Stimulated activated CD8-positive, alpha-beta memory T cell treated with anti-CD3 and anti-CD28 coated beads, Interleukin-4, amount 100 ng/mL, for 1 hour (primary cell): ENCODE measurements at places on chromosomes 2 and 18.

DNA sequence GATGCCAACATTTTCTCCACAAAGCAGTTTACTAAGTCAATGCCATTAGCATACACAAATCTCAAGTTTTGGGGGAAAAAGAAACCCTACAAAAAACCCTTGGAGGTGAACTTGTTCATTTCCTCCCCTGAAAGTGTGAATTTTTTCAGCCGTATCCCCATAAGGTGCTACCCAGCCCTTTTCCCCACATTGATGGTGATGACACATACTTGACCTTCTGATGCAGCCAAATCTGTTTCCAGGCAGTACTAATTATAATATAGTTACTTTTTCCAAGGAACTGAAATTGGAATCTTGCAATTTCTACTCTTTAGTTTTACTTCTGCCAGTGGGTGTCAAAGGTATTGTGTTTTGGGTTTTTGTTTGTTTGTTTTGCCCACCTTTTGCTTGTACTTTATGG, 474.5 kb downstream of the TGIF1 start:
- no peak for DNase-seq

DNA sequence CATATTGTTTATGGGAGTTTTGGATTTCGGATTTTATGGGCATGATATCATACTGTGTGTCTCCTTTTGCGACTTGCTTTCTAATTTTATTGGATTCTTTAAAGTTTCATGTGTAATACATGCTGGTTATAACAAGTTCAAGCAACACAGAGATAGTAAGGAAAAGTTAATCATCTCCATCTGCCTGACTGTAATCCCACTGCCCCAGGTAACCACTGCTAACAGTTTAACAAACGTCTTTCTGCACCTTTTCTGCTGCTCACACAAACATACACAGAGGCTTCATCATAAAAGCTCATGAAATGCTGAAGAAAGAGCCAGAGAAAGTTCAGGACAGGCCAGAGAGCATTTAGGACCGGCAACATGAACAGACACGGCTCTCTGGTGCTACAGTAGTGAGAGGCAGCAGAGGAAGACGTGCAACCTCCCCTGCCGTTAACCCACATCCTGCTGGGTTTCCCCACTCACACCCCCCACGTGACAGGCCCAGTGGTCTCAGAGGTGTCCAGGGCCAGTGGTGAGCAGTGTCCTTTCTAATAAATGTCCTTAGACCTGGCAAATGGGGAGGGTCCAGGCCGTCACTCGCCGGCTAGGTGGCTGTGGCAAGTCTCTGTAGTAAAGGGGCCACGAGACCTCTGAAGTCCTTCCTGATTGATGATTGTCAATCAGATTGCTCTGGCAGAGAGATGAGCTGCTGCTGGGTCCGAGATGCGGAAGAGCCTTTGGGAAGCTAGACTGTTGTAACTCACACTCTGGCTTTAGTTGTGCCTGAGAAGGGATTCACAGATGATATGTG, 43.0 kb upstream of the SLC1A4 start:
- peak; percentile 9 for DNase-seq

DNA sequence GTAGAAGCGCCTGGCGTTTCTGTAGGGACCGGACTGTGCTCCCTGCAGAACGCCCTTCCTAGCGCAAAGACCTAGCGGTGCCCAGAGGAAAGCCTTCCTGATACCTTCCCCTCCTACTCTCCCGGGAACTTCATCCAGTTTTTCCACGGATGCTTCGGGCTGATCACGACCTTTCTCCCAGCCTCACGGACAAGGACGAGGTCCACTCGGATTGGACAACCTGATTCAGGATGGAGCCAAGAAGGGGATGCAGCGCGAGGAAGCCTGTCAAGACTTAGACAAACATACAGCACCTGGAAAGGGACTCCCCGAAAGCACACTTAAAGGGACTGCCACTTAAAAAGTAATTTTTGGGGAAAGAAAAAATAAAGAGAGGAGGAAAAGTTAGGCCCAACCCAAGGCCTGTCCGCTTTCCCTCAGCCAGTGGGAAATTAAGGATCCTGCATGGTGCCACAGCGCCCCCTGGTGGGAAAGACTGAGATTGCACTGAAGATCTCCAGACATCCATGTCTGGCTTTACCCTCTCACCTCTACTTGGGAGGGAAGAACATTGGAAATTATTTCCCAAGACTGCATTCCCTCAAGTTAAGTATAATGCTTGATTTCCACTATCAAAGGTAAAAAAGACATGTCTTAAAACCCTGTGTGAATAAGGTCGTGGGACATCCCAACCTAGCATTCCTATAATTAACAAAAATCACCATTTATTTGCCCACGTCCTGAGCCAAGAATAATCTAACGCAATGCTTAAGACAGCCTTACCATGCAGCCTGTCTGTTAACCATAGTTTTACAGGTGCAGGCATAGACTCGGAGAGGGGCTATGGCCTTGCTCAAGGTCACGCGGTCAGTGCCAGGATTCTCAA, 13.4 kb upstream of the COPS8 start:
- DNase-seq, result peak; percentile 62

- DNase-seq, result no peak
Observed at GRCh38 chr2:86434290-86434689, 6.9 kb upstream of the KDM3A start.

- DNase-seq, result no peak
Observed at GRCh38 chr18:22975508-22975907, 42.4 kb downstream of the RBBP8 start.

DNA sequence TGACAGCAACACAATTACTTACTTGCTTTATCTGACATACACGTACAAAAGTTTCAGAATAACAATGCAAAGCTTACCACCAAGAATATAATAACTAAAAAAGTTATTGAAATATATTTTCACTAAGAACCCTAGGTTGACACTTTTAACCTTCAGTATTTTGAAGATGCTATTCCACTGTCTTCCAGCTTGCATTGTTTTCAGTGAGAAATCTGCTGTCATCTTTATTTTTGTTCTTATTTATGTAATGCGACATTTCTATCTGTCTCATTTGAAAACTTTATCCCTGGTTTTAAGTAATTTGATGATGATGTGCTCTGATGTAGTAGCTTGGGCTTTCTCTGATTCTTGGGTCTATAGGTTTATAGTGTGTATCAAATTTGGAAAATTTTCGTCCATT, 165.0 kb upstream of the SMIM21 start:
- no peak for DNase-seq

- no peak for DNase-seq
Observed at GRCh38 chr2:46326231-46326980, 29.2 kb downstream of the EPAS1 start.

DNA sequence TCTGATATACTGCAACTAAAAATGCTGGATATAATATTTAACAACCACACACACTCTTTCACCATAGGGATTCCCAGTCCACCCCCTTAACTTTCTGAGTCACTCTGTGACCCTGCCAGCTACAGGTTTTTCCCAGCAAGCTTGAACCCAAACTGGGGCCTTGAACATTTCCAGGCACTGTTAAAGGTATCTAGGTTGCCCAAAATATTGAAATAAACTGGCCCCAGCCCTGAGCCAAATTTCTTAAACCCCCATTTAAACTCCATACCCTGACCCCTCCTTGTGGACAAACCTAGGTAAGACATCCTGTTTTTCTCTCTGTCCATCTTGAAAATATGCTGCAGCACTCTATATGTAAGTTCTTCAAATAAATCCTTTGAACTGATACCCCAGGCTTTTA, 19.7 kb upstream of the DCTN1 start:
- DNase-seq, result no peak

GRCh38 chr18:73101977-73102376, 234.2 kb upstream of the NETO1 start:
- no peak for DNase-seq

DNA sequence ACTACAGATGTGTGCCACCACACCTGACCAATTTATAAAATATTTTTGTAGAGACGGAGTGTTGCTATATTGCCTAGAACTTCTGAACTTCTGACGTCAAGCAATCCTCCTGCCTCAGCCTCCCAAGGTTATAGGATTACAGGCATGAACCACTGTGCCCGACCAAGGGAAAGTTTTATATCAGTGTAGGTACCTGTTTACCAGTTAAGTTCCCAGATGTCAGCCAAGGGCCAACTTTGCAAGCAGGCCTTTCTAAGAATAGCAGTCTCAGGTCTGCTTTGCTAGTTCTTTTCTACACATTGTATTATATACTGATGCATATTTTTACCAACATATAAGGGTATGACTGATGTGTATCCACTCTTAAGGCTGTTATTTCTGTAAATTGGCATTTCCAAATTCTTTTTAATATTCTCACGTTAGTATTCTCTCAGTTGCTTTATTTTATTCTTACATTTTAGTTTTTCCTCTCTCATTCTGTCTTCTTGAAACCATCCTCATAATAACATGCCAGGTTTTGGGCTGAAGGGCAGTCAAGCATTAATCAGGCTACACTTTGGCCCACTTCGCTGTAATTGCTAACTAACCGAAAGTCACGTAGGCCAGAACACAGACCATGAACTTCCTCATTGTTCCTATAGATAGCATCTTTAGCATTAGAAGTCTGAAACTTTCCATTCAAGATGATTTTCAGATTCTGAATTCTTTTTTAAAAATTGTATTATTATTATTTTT, 25.0 kb upstream of the CXXC1 start:
- no peak for DNase-seq

GRCh38 chr2:64453770-64454385, at the start of gene LGALSL:
Gene LGALSL, plus strand, starts transcription at chr2:64454162. Its CDS starts 384 bp downstream, at chr2:64454546.
- DNase-seq, result no peak

GRCh38 chr18:47901624-47902362, 28.7 kb downstream of the SMAD2 start:
- no peak for DNase-seq

GRCh38 chr2:165193178-165193777, 10.6 kb downstream of the SCN3A start:
- DNase-seq, result no peak

- no peak for DNase-seq
Observed at GRCh38 chr2:239146011-239146641, 254.7 kb downstream of the HDAC4 start.

GRCh38 chr2:47022186-47022765, 106.7 kb upstream of the MCFD2 start:
- no peak for DNase-seq

GRCh38 chr2:55076721-55077120, 26.5 kb upstream of the RTN4 start:
- no peak for DNase-seq

DNA sequence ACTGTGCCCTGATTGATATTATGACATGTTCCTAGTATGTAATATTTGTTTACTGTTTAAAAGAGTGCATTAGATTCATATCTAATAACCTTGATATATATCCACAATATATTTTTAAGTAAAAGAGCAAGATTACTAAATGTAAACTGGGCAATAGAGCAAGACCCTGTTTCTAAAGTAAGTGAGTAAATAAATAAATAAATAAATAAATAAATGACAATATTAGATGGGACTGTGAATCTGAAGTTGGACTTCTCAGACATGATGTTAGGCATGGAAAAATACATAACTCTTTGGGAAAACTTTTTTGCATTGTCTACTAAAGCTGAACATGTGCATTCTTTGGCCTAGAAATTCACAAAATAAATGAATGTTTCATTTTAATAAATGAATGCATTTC, 164.7 kb downstream of the CCDC178 start:
- DNase-seq, result no peak

DNA sequence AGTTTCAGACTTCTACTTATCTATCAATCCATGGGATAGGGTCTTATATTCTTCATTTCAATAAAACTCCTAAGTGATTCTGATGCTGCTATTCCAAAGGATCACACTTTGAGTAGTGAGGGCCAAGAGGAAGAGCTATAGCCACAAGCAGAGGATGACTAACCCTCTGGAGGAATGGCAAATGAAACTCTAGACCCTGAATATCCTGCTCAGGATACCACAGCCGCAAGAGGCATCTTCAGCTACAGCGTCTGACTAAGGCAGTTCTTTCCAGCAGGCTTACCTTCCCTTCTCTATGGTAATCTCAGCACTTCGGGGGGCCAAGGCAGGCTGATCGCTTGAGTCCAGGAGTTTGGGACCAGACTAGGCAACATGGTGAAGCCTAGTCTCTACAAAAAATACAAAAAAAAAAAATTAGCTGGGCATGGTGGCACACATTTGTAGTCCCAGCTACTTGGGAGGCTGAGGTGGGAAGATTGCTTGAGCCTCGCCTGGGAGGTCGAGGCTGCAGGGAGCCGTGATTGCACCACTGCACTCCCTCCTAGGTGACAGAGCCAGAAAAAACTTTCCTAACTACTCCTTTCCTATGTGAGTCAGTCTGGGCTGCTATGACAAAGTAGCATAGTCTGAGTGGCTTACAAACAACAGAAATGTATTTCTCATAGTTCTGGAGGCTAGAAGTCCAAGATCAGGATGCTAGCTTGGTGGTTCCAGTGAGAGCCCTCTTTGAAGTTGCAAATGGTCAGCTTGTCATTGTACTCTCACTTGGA, 371.9 kb downstream of the IRS1 start:
- DNase-seq, result no peak

DNA sequence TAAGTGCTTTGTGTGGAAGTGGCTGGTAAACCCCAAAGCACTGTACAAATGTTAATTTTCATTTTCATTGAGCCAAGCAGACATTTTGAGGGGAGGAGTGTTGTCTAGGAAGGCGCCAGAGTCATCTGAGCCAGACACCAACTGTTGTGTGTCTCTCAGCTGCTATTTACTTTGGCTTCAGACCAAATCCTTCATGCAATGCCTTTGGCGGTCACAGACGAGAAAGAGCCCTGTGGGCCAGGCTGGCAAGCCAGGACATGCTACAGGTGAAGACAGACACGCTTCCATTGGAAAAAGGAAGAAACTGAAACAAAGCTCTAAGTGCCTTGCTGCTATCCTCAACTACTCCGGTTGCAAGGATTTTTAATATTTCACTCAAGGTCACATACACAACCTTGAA, 115.4 kb upstream of the CDC42EP3 start:
- no peak for DNase-seq

- DNase-seq, result no peak
Observed at GRCh38 chr2:20629581-20630171, 21.2 kb downstream of the HS1BP3 start.

GRCh38 chr2:40192864-40193669, 258.8 kb downstream of the SLC8A1 start:
- no peak for DNase-seq

DNA sequence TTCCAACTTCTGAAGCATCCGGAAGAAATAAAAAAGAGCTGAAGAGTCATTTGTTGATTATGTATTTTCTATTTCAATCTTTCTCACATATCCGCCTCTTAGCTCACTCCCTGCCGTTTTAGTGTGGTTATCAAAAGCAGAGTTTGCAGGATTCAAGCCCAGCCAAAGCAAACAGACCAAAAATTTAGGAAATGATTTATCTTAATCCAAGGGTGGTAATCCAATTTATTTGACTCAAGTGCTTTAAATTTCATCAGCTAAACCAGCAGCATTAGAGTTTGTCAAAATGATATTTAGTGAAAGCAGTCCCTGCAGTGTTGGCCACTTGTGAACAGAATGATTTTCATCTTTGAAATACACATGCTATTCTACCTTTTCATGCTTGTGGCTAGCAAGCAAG, 129.3 kb upstream of the CCDC68 start:
- DNase-seq, result no peak
